ENCODE measurements at places on chromosomes 5 and 9.

DNA sequence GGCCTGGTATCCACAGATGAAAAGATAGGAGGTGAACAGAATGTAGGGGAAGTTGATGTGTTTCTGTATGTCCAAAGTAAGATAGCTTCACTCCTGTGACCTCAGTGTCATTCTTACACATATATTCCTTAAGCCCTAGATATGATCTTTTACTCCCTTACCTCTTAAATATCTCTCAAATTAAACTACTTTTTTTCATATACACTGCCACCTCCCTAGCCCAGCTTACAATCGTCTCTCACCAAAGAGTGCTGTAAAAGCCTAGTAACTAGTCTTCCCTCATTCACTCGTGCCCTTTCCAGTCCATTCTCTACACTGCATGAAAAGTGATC, 5.3 kb downstream of the DNAI1 start:
- DNase-seq = no peak

GRCh38 chr5:133091034-133091433, 39.2 kb downstream of the HSPA4 start:
- DNase-seq = no peak

DNA sequence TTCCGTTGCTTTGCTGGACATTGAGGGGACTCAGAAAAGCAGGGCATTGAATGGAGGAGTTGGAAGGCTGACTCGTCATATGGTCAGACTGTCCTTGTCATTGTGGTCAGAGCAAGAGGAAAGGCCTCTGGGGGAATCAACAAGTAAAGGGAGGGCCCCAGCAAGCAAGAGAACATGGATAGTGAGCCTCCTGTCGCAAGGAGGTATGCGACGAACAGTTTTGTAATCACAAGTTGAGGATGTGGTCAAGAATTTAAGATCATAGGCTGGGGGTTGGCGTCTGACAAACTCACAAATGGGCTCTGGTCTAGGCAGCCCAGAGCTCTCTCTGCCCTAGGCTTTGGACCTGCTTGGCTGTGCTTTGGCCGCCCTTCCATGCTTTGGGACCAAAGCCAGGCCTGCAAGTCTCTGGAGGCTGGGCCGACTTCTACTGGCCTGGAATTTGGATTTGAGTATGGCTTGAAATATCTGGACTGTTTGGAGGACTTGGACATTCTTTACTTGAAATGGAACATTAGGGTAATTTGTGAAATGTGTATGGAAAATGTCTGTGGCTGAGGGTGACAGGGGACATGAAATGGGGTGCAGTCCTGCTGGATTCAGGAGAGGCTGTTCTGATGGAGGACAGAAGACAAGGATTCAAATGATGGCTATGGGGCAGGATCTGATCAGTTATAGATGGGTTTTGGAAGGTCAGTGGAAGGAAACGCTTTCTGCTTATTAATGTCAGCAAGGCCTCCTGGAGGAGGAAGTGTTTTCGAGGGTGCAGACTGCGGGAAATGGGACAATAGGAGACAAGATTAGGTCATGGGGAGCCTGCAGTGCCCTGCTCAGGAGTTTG, 19.2 kb upstream of the NDST1 start:
- no peak for DNase-seq

DNA sequence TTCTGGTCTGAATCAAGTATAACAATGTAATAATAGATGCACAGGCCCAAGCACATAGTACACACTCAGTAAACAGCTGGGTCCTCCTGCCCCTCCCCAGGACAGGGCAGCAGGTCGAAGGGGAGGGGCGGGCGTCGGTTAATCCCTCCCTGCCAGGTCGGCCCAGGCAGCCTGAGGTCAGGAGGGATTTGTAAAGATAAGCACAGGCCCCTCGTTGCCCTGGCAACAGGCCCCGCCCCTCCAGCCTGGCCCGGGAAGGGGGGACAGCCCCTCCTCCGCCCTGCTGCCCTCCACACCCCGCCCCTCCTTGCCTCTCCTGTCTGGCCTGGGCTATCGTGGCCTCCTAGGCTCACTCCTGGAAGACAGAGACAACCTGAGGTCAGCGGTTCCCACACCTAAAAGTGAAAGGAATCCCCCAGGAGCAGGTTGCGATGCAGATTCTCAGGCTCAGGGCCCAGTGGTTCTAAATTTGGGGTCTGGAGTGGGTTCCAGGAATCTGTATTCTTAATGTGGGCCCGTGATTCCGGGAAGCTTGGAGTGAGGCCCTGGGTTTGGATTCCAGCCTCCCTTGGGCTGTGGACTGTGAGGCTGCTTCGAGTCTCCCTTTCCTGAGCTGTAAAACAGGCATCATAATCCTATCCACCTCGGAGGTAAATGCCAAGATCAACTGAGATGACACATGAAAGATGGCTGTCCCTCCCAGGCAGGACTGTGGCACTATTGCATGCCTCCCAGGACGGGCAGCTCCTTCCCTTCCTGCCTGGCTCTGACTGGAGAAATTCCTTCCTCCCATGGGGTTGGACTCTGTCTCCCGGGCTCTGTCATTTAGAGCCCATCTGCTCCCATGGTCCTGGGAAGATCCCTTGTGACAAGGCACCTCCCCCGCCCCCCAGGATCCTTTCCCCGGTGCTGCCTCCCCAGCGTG, 4.4 kb downstream of the CRB2 start:
- DNase-seq = no peak

GRCh38 chr5:104539618-104540350, 977.2 kb upstream of the NUDT12 start:
- DNase-seq = no peak

- DNase-seq = no peak
Measured at GRCh38 chr5:179618923-179619554, 4.4 kb downstream of the HNRNPH1 start.

DNA sequence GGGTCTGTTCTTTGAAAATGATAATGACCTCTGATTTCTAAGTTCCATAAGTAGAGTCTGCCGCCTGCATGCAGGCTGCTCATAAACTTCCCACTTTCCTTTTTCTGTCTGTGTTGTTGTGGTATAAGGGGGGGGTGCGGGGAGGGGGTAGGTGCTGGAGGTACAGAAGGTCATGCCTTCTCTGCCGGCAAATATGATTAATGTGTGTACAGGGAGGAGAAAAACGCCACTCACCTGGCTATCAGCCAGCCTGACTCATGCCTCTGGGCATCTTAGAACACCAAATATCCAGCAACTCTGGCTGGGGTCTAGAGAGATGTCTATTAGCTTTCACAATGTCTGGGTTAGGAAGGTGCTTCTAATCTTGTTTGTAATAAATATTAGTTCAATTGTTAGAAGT, 128.3 kb downstream of the EFNA5 start:
- DNase-seq = no peak

DNA sequence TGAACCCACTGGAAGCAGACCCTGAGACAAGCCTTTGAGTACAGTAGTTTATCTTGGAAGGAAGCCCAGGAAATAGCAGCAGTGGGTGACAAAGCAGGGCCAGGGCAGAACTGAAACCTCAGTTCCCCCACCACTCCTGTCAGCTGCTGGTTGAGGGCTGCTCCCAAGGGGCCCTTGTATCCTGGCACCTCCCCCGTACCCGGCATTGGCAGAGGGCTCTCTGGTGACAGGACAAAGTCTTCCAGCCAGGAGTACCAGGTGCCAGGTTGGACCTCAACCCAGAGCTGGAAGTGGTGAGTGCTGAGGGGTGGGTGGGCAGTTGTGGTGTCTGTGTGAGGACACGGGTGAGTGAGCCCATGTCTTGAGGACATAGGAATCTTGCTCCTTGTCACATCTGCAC, 123.3 kb downstream of the PHF2 start:
- no peak for DNase-seq

- DNase-seq = no peak
Measured at GRCh38 chr5:31894141-31894540, 255.2 kb downstream of the PDZD2 start.

DNA sequence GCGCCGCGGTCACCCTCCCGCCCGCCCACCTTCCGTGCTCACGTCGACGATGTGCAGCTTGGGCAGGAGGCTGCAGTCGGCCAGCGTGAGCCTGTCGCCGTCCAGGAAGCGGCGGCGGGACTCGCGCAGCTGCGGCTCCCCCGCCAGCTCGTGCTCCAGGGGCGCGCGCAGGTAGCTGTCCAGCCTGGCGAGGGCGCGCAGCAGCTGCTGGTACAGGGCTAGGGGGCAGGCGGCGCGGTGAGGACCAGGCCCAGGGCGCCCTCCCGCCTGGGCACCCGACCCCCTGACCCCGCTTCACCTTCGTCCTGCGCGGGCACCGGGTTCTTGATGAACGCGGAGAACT, 1.5 kb downstream of the CLIC3 start:
- DNase-seq = no peak

Measured in effector memory CD8-positive, alpha-beta T cell (primary cell).